ENCODE measurements at places on chromosomes 16 and 17.

- DNase-seq, result no peak
These were observed 882 bp upstream of the TOX3 start for GRCh38 chr16:52547834-52548215.

GRCh38 chr17:63139356-63139755 lies 173.3 kb downstream of the TANC2 start:
- no peak for DNase-seq

DNA sequence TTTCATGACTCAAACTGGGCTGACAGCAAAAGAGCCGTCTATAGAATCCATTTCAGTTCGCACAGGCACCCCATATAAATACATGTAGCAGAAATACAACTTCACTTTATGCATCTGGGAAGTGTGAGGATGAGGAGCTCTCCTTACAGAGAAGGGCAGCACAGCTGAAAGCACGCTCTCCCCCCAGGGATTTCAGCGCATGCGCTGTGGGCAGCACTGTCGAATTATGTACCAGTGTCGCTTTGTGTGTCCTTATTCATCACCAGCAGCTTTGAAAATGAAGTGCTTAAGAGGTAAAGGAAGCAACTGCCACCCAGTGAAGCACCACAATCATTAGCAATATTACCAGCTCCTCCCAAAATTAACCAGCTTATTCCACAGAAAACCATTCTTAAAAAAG lies 39.9 kb downstream of the CEP95 start:
- DNase-seq, result no peak

- no peak for DNase-seq
These were observed 33.8 kb downstream of the COG1 start for GRCh38 chr17:73226556-73227172.

DNA sequence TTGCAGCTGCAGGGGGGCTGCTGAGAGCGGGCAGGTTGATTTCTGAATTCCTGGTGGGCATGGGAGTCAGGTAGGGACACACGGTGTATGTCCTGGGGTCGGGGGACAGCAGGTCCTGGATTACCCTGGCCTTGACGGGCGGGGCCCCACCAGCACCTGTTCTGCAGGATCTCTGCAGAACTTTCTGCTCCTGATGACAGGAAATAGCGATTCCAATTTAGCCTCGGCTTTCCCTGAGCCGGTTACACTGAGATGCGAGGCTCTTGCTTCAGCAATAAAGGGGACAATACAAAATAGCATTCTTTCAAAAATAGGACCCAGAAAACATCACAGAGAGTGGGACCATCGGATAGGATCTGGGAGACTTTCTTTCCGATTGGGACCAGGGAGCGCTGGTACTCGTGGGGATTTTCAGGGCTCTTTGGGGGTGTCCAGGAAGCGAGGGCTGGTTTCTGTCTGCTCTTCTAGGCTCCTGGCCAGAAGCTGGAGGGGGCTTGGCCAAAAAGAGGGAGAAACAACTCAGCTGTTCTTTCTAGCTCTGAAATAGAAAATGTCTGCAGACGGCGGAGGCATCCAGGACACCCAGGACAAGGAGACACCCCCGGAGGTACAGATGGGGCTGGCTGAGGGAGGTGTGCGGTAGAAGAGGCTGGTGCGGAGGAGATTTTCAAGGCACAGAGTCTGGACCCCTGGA lies 642 bp downstream of the ZNF205 start:
- no peak for DNase-seq

Data from stimulated activated naive CD8-positive, alpha-beta T cell treated with anti-CD3 and anti-CD28 coated beads, Interleukin-15, amount 100 ng/mL, for 72 hours (primary cell).